ENCODE measurements at places on chromosomes 7 and 10. TPM values are rescaled to one million over a fixed set of nuclear protein-coding genes. Genes with fewer than 3 reads are reported as not detected.

Gene GALNT17
- total RNA-seq = not detected

Gene DRGX
- total RNA-seq = not detected

Gene ABCC2
- total RNA-seq = 0.27 TPM

Gene SSC4D
- 0.81 TPM for total RNA-seq

Gene LDB3
- total RNA-seq = not detected

Gene OR9A2
- total RNA-seq = under 0.01 TPM

Gene FKBP6
- total RNA-seq = not detected

Gene LBX1
- total RNA-seq = not detected

Gene AOC1
- total RNA-seq = 1.1 TPM

Gene OGDHL
- total RNA-seq = 0.27 TPM

Gene HOXA4
- 1.1 TPM for total RNA-seq

Gene CALY
- total RNA-seq = not detected

Gene ADARB2
- total RNA-seq = 1.1 TPM

Gene CPA4
- not detected for total RNA-seq

Gene FFAR4
- total RNA-seq = not detected

Gene ITPRID1
- total RNA-seq = not detected

Gene TSPAN13
- 8.3 TPM for total RNA-seq

Gene TEX47
- not detected for total RNA-seq

Gene FBXO24
- 0.81 TPM for total RNA-seq

Gene HTR5A
- total RNA-seq = under 0.01 TPM

Gene CPXM2
- not detected for total RNA-seq

Gene SFRP4
- 0.27 TPM for total RNA-seq

Gene MBL2
- not detected for total RNA-seq

Gene AKR1C8
- under 0.01 TPM for total RNA-seq

Gene SDK1
- 0.81 TPM for total RNA-seq

Gene GHRHR
- total RNA-seq = not detected

Gene PAX4
- total RNA-seq = not detected

Gene TCF7L2
- total RNA-seq = 6.7 TPM

Gene SCIN
- total RNA-seq = under 0.01 TPM

Gene RPA3
- 9.7 TPM for total RNA-seq

Gene SPRN
- under 0.01 TPM for total RNA-seq

Gene DPY19L1
- 7.8 TPM for total RNA-seq

Gene PRPS1L1
- under 0.01 TPM for total RNA-seq

Gene NRCAM
- total RNA-seq = under 0.01 TPM

Gene CHAT
- total RNA-seq = not detected

Gene CRCP
- 30.2 TPM for total RNA-seq

Gene NPY
- total RNA-seq = not detected

Gene DNAJC12
- total RNA-seq = 1.9 TPM

Gene IFIT1B
- under 0.01 TPM for total RNA-seq

Gene CLRN3
- not detected for total RNA-seq

Gene EPHB6
- total RNA-seq = 18.9 TPM

Gene AUTS2
- 14.8 TPM for total RNA-seq

Gene CHN2
- total RNA-seq = 6.7 TPM

Gene IL15RA
- total RNA-seq = 12.4 TPM

Data from hematopoietic multipotent progenitor cell (in vitro differentiated cells).